ENCODE measurements at places on chromosomes 1 and 21.

- DNase-seq, result no peak
Observed at GRCh38 chr21:45870851-45871615, 110.5 kb upstream of the COL6A1 start.

DNA sequence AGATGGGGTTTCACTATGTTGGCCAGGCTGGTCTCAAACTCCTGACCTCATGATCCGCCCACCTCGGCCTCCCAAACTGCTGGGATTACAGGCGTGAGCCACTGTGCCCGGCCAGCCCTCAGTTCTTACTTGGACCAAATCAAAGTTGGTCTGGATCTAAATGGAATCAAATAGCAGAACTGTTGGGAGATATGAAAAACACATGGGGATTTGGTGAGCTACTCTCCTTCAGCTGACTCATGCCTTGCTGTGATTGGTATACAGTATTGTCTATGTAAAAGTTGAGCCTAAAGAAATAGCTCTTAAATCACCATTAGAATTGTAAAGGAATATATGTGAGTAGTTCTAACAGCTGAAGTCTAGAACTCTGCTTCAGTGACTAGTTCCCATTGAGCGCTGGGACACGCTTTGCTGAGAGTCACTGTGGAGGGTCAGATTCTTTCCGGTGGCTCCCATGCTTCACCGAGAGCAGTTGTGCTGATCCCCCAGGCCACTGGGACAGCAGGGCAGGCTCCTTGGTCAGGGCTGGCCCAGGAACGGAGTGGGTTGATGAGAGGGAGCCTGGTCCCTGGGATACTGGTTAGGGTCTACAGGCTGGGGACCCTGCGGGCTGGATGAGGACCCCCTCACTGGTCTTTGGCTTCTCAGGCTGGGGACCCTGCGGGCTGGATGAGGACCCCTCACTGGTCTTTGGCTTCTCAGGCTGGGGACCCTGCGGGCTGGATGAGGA is 14.0 kb downstream of the PKNOX1 start:
- DNase-seq, result no peak

- DNase-seq, result no peak
Observed at GRCh38 chr1:55929652-55930051, 649.7 kb downstream of the PLPP3 start.

DNA sequence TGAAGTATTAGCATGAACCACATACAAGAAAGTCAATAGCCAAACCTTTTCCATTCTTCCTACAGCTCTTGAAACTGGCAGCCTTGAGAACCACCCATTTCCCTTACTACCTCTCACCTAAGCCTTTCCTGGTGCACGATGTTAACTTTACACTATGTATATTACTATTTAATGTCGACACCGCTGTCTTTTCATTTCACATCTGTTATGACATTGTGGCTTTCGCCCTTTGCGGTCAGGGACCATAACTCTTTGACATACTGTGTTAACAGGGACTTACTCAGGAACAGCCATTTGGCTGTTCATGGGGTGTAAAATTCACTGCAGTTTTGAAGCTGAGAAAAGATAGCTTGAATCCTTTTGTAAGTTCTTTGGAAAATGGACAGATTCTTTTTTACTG is 21.1 kb upstream of the GPR88 start:
- DNase-seq, result no peak

DNA sequence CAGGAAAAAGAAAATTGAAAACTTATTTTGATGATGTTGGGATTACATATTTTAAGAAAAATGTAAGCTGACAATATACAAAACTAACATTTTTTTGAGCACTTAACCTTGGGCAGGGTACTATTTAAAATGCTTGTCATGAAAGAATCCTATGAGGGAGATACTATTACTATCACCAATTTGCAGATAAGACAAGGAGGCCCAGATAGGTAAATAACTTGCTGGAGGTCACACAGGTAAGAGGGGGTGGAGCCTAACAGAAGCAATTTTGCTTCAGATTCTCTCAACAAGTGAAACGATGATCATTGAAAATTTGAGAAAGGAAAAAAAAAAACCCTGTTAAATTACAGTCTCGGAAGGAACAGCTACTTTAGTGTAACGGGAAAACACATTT is 1.2 kb downstream of the GART start:
- DNase-seq, result no peak

GRCh38 chr1:31549809-31550620 is 26.3 kb upstream of the TINAGL1 start:
- no peak for DNase-seq

GRCh38 chr1:232017057-232017456 is 390.5 kb downstream of the DISC1 start:
- DNase-seq, result no peak

GRCh38 chr21:35925497-35925896 is 134.8 kb downstream of the SETD4 start:
- DNase-seq, result no peak

DNA sequence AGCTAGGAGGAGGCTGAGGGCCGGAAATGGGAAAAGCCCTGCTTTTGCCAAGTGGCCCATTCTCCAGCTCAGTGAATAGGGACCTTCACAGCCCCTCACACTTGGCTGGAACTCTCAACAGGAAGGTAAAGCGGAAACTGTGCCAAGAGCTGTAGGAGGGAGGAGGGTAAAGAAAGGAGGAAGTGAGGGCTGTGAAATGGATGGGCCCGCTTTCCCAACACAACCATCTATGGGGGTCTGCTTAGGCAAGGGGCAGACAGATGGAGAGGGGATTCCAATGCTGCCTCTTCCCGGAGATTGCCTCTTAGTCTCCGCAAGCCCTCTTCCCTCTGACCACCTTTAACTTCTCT is 5.2 kb downstream of the INKA2 start:
- no peak for DNase-seq

DNA sequence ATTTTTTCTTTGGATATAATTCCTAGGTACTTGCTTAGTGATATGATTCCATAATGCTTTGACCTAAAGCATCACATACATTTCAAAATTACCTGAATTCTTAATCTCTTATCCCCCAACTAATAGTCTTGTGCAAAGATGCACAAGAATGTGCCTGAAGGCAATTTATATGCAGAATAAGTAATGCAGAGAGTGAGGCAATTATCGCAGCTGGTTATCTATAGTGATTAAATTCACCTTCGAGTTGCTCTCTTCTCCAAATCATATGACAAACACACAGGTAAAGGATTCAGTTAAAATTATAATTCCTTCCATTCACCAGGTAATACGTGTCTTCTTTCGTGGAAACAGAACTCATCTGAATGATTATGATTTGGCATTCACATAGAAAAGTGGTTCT is 717.3 kb downstream of the MRPL39 start:
- DNase-seq, result no peak

DNA sequence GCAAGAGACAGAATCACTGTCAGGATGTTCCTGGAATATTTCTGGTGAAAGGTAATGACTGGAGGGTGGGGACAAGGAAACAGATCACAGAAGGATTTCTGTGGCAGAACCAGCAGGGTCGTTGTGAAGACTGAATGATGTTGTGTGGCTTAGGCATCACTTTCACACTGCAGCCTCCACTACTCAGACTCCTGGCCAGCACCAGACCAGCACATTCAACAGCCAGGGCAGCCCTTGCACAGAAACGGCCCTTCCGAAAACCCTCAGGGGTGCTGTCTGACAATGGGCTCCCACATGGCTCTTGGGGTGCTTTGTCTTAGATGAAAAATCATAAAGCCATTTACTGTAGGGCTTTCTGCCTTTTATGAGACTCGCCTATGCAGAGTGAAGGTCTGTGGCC is 3.8 kb upstream of the RAB7B start:
- no peak for DNase-seq

GRCh38 chr1:178684542-178685000 is 40.5 kb upstream of the RALGPS2 start:
- DNase-seq, result no peak

Measured in stimulated activated CD8-positive, alpha-beta memory T cell treated with anti-CD3 and anti-CD28 coated beads, Interleukin-7, amount 100 ng/mL, for 1 hour (primary cell).